ENCODE measurements at places on chromosomes 16 and 17.

GRCh38 chr16:50539822-50540710 is 8.1 kb upstream of the NKD1 start:
- DNase-seq: no peak

DNA sequence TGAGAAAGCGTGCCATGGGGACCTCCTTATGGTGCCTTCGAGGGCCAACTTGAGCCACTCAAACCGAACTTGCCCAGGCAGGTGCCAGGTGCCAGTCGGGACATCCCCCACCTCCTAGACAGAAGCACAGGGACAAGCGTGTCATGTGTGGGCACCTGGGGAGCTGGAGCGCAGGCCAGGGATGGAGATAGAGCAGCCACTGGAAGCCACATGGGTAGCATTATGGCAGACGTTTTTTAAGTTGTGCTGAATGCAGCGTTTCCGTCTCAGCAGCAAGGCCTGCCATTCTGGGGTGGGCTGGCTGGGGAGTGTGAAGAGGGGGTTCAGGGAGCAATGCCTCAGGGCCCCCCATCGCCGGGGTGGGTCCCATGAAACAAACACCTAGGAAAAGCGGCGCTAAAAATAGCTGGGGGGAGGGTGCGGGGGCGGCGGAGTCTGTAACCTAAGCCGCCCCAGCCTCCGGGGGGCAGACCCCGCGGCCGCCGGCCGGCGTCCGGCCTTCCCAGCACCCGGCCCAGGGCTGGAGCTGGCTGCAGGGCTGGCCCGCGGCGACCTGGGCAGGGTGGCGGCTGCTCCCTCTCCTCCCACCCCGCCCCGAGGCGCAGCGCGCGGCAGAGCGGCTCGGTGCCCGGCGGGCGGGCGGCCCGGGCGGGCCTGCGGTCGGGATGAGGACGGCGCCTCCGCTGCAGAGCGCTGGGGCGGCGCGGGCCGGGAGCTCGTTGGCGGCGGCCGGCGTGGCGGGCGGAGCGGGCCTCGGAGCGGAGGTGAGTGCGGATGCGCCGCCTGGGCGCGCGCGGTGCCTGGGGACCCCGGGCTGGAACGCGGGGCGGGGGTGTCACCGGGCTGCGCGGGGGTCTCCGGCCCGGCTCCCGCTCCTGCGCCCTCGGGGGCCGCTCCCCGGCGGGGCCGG is at the start of gene ZNF469:
Gene ZNF469, plus strand, starts transcription at position 469 of the 910 bp plus-strand sequence. CDS start 44,512 bp downstream, outside the sequence.
- DNase-seq: no peak

DNA sequence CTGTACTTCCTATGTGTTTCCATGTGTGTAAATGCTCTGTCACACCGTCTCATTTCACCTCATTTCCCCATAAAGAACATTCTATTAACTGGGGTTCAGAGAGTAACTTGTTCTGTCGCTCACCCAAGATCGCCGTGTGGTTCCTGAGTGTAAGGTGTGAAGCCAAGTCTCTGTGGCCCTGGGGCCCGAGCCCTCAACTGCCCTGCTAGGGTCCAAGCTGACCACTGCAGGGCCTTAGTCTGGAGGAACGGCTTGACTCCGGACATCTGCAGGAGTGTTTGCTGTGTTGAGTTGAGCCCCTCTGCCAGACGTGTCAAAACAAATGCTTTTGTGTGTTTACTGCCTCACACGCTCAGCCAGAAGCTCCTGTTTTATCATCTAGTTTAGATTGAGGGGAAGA is 244.1 kb downstream of the CCDC182 start:
- no peak for DNase-seq

GRCh38 chr17:82112914-82113311 is 14.9 kb upstream of the FASN start:
- DNase-seq: peak; percentile 6
